ENCODE measurements at places on chromosomes 13 and 19.

DNA sequence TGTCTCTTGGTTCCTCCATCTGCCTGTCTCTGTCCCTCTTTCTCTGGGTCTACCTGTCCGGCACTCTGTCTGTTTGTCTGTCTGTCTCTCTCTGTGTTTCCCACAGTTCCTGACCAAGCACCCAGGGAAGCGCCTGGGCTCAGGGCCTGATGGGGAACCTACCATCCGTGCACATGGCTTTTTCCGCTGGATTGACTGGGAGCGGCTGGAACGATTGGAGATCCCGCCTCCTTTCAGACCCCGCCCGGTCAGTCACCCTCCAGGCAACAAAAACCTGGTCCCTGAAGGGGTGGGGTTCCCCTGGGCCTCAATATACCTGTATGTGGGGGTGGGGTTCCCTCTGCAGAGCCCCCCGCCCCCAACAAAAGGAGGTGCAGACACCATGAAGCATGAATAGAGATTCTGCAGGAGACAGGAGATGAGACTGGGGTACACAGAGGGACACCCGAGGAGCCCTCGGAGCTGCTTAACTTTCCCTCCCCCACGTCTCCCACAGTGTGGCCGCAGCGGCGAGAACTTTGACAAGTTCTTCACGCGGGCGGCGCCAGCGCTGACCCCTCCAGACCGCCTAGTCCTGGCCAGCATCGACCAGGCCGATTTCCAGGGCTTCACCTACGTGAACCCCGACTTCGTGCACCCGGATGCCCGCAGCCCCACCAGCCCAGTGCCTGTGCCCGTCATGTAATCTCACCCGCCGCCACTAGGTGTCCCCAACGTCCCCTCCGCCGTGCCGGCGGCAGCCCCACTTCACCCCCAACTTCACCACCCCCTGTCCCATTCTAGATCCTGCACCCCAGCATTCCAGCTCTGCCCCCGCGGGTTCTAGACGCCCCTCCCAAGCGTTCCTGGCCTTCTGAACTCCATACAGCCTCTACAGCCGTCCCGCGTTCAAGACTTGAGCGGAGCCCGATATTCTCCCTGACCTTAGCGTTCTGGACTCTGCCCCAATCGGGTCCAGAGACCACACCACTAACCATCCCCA lies 2.6 kb upstream of the CACNG7 start:
- no peak for DNase-seq

DNA sequence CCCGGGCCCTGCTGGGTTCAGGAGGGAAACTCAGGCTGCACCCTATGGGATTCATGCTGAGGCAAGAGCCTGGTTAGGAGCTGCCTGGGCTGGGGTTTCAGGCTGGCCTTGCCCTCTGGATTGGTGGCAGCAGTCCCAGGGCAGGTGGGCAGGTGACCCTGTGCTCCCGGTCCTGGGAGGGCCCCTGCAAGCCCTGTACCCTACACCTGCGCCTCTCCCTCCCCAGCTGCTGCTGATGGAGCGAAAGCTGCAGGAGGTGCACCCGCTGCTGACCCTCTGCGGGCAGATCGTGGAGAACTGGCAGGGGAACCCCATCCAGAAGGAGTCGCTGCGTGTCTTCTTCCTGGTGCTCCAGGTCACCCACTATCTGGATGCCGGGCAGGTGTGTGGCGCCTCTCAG lies 20.4 kb downstream of the MAU2 start:
- DNase-seq: no peak

DNA sequence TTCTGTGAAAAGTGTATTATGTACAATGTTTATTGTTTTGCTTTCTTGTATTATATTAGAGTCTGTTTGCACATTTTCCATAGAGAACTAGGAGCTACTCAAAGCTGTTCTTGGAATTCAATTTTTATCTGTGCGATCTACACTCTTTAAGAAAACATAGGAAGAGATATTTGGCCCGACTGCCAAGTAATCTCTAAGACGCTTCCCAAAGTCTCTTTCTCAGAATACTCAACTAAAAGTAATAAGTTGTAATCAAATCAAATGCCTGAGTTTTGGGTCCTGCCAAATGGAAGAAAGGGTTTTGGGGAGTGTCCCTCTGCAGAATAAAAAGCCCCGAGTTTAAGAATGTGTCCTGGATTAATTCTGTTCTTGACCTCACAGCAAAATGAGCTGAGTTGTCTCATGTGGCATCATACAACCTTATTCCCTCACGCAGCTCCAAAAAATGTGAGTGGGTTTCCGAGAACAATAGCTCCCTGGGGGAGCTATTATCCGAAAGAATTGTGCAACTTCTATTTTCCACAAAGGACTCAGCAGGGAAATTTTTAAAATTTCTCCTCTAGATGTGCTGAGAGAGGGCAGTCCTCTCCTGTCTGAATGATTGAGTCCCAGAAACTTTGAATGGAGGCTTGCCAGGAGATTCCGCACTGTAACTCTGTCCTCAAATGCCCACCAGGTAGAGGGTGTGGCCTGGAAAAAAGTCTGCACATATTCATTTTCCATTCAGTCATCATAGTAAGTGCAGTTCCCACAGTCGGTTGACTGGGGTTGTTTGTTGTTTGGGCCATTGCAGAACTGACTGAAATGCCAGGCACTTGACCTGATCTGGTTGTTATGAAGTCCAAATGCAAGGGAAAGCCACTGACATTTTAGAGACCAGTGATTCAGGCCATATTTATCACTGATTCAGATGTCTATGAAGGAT lies 280.0 kb upstream of the SOX21 start:
- no peak for DNase-seq

- DNase-seq: no peak
Observed at GRCh38 chr13:46544208-46544607, 8.8 kb upstream of the LRCH1 start.

DNA sequence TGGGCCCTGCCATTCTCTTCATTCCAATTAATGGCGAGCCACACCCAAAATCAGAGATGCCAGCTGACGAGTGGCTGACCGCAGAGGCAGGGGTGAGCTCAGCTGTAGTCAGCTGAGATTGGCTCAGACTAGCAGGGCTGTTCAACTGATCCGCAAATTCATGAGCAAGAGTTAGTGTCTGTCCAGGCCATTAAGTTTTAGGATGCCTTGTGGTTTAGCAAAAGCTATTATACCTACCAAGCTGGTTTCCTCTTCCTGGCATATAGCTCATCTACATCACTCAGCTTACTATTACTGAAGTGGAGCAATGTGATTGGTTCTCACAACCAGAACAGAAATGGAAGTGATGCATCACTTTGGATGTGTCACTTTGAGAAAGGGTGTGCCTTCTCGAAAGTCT lies 148.7 kb downstream of the NALCN start:
- no peak for DNase-seq

GRCh38 chr13:20353973-20354372 lies 121.9 kb upstream of the GJB6 start:
- no peak for DNase-seq

GRCh38 chr13:64311948-64312347 lies 2896.3 kb upstream of the PCDH20 start:
- no peak for DNase-seq
